RWPE1 (cell line): ENCODE measurements at places on chromosomes 1 and 21.

DNA sequence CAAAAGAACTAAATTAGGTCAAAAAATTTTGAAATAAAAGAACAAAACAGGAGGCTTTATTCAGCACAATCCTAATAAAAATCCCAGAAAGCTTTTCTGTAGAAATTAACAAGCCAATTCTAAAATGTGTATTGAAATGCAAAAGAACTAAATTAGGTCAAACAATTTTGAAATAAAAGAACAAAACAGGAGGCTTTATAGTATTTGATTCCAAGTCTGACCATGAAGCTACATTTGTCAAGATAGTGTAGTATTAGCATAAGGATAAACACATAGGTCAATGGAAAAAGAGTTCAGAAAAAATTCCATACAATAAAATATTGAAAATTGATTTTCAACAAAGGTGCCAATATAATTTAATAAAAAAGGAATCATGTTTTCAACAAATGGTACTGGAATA is 10.8 kb downstream of the LRRC40 start:
- no peak for DNase-seq

GRCh38 chr1:17531682-17532487 is 7.6 kb upstream of the ARHGEF10L start:
- DNase-seq = no peak

DNA sequence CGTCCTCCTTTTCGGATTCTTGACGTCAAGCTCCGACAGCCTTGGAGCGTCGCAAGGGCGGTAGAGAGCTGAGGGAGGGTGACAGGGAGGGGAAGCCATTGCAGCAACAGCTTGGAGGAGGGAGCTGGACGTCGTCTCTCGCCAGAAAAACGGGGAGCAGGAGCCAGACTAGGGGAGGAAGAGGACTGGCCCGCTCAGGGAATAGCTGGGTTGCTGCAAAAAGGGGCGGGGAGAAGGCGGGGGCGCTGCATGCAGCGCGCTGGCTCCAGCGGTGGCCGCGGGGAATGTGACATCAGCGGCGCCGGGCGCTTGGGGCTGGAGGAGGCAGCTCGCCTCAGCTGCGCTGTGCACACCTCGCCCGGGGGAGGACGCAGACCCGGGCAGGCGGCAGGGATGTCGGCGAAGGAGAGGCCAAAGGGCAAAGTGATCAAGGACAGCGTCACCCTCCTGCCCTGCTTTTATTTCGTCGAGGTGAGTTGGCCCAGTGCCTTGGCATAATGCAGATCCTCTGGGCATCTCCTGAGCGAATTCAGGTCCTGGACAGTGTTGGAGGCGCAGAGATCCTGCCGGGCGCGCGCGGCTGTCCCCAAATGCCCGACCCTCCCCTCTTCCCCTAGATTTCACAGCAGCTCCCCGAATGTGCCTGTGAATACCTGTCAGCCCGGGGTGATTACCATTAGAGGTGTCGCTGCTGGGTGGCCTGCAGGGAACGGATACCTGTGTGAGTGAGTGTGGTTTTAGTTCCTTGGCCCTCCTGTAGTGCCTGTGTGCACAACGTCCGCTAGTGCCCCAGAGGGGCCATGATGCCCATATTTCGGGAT is at the start of gene PLPPR4:
Gene PLPPR4, plus strand, starts transcription at position 292 of the 821 bp plus-strand sequence. Its CDS starts 102 bp downstream, at position 394.
- DNase-seq = peak; percentile 5

DNA sequence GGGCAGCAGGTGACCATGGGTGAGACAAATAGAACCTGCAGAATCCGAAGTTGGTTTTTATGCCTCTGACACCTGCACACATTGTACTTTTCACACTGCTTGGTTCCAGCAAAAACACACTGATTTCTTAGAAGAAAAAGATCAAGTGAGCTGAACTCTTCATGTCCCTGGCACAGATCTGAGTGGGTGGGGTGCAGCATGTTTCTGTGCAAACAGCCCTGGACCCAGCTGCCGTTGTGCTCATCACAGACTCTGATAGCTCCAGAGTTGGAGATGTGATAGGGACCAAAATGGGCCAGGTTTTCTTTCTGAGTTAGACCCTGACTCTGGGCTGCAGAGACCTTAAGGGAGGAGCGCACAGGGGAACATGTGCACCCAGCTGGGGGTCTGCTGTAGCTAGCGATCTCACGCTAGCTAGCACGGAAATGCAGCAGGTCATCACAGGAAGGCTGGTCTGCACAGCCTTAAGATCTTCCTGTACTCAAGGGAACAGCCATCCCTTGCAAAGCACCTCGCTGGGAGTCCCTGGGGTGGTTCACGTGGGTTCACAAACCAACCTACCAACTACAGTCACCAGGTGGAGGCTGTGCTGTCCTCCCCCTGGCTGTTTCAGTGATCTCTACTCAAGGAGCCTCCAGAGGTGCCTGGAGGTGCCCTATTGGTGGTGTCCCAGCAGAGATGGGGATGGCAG is 291.1 kb downstream of the PTPRU start:
- no peak for DNase-seq
